ENCODE measurements at places on chromosomes 11 and 22. TPM values are rescaled to one million over a fixed set of nuclear protein-coding genes. Genes with fewer than 3 reads are reported as not detected.
A peak's percentile ranks its signal among the peaks of the same experiment; 100 is the strongest.

GRCh38 chr11:118152020-118152551, 537 bp downstream of the SCN4B start:
- no peak for DNase-seq

GRCh38 chr11:113048820-113049768, 87.9 kb downstream of the NCAM1 start:
- peak; percentile 60 for DNase-seq

- DNase-seq: no peak
Observed at GRCh38 chr11:116199182-116199581, 573.6 kb downstream of the BUD13 start.

DNA sequence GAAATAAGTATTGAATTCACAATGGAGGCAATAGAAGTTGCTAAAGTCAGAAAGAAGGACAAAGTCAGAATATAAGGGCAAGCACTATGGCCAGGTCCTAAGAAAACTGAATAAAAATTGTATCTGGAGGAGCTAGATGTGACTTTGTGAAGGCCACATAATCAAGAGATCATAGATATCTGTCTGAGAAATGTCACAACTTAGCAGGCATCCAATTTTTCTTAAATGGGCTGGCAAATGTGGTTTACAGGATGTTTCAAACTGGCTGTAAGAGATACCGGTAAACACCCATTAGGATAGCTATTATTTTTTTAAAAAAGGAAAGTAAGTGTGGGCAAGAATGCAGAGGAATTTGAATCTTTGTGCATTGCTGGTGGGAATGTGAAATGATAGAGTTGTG, 303.1 kb upstream of the CHORDC1 start:
- no peak for DNase-seq

- DNase-seq: no peak
Observed at GRCh38 chr11:71223671-71224660, 28.4 kb downstream of the SHANK2 start.

Gene JAM3
- 22.0 TPM for total RNA-seq

Gene CECR2
- total RNA-seq: 2.5 TPM

GRCh38 chr11:721741-722345, 15.8 kb downstream of the EPS8L2 start:
- no peak for DNase-seq

DNA sequence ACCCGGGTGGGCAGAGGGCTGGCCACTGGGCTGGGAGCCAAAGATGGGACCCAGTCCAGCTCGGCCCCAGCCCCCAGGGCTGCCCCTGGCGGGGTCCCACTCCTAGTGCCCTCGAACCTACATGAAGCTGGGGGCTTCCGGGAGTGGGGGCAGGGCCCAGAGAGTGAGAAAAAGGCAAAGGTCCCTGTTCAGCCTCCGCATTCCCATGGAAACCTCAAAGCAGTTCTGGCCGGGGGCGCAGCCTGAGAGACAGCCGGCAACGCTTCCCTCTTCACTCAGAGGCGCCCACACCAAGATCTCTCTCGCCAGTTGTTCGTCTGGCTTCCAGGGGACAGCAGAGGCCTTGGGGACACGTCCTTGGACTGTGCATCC, 22.4 kb upstream of the ARHGAP8 start:
- DNase-seq: no peak

- DNase-seq: no peak
Observed at GRCh38 chr11:119236490-119236889, 30.4 kb downstream of the CBL start.

DNA sequence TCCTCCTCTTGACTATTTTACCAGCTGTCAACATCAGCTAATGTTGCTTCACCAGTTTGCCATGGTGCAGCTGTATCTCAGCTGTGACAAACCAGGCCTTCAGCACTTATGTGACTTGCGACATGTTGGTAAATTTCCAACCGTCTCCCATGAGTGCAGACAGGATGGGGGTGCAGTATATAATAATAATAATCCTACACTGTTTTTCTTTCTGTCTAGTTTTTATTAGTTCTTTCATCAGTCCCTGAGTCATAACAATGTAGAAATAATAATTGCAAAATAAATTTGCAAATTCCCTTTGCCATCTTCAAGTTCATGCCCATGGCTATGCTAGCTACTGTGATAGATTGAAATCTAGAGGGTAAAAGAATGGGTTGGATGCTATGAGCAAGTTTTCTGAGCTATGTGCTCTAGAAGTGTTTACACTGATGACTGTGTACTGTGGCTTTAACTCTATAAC, 4.9 kb downstream of the MMP13 start:
- no peak for DNase-seq

Gene NPAS4
- not detected for total RNA-seq

DNA sequence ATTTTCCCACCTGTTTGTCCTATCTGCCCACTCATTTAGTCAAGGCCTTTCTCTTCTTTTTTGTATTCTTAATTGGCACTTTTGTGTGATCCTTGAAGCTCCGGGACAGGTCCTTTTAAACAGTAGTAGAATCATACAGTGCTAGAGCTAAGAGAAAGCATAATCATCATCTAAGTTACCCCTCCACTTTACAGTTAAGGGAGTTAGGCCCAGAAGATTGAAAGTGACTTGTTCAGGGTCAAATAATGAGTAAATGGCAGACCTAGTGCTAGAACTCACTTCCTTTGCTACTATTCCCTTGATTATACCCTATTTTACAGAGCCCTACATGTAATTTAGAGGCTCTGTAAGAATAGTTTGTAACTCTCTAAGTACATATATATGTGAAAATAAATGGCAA, 2.5 kb downstream of the USP47 start:
- no peak for DNase-seq

DNA sequence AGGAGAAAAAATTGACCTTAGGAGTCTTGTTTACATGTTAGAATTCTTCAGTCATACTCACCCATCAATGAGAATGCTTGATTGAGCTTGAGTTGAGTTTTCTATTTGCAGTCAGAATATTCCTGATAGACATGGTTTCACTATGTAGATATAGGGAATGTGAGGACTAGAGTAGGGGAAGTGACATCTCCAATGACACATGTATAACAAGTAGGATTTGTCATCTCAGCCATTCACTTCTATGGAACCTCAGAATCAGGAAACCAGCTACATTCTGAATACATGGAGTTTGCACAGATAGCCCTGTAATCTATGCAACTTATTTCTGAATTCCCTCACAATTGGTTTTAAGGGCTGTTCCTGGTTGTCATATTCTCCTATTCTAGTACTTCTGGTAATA, 20.1 kb upstream of the OR9Q1 start:
- no peak for DNase-seq

- DNase-seq: no peak
Observed at GRCh38 chr11:67356864-67357561, 3.7 kb upstream of the POLD4 start.

Gene TMEM191B
- total RNA-seq: not detected

GRCh38 chr22:17950651-17951214, 73.6 kb downstream of the MICAL3 start:
- DNase-seq: no peak

Gene KDELR3
- 27.1 TPM for total RNA-seq

Gene OR10A5
- total RNA-seq: not detected

Gene MEI1
- total RNA-seq: 0.35 TPM

DNA sequence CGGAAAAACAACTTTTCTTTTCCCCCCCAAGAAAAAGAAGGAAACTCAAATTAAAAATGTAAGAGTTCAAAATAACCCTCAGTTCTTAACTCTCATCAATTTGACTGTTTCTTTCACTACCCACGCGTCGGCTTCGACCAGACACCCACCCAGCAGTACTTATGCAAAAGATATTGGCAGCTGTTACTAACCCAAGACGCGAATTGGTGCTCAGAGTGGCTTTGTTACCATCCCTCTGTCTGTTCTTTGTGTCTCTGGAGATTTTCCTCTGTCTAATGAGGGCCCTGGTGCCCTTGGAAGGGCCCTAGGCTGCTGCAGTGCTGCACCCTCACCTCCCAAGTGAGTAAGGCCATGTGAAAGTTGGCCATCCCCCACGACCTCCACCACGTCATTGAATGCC, 180.5 kb upstream of the NECTIN1 start:
- no peak for DNase-seq

- peak; percentile 54 for DNase-seq
Observed at GRCh38 chr22:33969045-33969444, 48.8 kb upstream of the LARGE1 start.

- DNase-seq: no peak
Observed at GRCh38 chr11:95121698-95122097, 32.1 kb downstream of the ENDOD1 start.

GRCh38 chr22:41709341-41709740, 10.0 kb downstream of the MEI1 start:
- no peak for DNase-seq

DNA sequence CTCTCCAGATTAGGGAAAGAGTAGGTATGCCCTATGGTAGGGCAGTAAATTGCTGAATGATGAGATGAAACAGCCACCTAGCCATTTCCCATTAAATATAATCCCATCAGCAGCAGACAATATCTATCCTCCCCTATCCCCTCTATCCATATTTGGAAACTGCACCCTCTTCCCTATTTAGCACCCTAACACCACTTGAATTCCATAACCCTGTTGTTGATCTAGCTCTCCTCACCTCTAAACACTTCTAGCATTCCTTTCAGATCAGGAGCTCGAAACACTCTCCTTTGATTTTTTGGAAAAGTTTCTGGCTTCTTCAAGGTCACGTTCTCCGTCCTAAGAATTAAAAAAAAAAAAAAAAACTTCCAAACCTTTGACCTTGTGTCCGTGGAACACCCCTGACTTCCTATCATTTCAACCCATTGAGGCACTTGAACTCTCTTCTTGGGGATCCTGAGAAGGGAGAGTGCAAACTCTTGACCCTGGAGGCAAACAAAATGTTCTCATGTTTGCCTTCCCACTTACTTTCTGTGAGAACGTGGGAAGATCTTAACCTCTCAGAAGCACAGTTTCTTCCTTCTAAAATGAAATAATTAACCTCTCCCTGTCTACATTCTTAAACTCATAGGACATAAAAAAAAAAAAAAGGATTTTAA, 19.0 kb downstream of the TRIM5 start:
- DNase-seq: no peak

DNA sequence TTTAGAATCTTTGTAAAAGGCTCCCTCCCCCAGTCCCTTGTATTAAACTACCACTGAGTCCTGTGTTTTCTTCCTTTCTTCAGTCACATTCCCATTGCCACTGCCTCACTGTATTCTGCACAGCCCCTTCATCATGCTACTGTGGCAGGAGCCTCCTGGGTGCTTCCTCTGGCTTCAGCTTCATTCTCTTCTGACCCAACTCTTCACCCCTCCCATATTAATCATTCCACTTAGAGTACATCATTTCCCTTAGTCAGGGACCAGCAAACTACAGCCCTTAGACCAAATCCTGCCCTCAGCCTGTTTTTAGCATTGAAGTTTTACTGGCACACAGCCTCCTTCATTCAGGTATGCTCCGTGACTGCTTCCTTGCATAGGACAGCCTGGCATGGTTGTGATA, 127.7 kb upstream of the MTNR1B start:
- DNase-seq: no peak

Gene SCARF2
- total RNA-seq: 15.0 TPM

DNA sequence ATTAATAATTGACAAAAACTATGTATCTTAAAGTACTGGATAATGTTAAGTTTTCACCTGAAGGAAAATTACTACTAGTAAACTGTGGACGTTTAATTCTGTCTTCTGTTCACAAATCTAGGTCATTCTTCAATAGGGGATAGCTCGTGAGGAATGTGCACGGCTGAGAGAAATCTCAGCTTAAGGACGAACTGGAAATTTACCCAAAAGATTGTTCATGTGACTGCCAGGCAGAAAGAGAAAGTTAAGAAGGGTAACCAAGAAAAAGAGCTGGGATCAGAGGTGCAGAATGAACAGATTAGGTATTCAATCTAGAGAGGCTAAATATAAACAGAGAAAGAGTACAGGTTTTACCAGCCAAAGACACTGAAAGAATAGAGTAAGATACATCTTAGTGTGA, 245.3 kb downstream of the CASP12 start:
- no peak for DNase-seq

GRCh38 chr11:66958956-66959274, 732 bp upstream of the PC start:
- DNase-seq: no peak

DNA sequence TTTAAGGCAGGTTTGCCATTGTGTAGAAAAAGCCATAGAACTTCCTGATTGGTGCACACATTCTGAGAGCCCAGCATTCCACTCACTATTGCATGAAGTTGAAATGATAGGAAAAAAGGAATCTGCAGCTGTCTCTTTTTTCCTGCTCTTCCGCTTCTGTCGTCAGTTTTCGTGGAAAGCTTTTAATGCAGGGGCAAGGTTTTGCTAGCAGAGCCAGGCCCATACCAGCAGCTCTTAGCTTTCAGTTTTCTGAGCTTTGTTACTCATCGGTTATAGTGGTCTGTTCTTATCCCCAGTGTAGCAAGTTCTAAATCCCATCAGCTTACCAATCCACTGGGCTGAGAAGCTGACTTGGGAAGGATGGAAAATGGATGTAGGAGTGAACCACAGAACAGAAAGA, 162.9 kb upstream of the TTC12 start:
- no peak for DNase-seq

GRCh38 chr22:49954354-49954753, 6.2 kb upstream of the PIM3 start:
- no peak for DNase-seq

DNA sequence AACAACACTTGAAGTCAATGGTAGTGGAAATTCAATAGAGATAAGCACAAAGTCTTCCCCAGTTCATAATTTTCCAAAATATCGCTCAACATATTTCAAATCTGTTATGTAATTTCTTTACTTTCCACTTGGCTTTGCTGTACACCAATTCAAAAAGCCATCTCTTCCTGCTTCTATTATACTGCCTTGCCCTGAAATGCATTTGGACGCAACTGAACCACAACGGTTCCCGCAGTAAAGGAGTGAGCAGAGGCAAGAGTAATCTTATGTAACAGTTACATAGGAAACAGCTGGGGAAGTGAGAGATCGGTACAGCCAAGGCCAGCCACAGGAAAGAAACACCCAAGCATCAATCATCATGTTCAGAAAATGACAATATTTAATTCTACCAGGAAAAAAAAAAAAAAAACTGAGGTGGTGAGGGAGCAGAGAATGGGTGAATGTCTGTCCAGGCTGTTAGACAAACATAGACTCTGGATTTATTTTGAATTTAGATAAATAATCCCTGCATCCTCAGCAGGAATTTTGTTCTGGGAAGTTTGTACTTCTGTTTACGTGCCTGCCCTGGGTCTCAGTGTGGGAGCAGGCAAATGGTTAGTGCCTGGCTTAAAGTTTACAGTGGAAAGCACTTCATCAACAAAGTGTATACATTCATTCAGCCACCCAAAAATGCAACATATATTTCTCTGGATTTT, 392.2 kb downstream of the ETS1 start:
- no peak for DNase-seq

Gene OR8G5
- total RNA-seq: not detected

DNA sequence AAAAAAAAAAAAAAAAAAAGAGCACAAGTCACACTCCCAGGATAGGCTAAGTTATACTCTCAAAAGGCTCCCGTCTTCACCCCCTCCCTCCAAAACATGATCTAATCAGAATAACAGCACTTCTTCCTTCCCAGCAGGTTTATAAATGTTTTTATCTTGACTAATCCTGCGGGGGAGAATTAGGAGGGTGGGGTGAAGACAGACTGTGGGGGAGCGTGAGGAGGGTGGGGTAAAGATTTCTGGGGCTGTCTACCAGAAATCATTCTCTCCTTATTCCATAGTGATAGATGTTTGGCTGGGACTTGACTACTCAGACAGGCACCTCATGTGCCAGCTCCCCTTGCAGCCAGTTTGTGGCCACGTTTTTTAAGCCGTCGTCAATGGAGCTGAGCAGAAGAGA, 17.0 kb downstream of the KCNE3 start:
- no peak for DNase-seq

- DNase-seq: no peak
Observed at GRCh38 chr11:68447015-68447801, 13.3 kb upstream of the PPP6R3 start.
